ENCODE measurements at places on chromosomes 12 and 14.

DNA sequence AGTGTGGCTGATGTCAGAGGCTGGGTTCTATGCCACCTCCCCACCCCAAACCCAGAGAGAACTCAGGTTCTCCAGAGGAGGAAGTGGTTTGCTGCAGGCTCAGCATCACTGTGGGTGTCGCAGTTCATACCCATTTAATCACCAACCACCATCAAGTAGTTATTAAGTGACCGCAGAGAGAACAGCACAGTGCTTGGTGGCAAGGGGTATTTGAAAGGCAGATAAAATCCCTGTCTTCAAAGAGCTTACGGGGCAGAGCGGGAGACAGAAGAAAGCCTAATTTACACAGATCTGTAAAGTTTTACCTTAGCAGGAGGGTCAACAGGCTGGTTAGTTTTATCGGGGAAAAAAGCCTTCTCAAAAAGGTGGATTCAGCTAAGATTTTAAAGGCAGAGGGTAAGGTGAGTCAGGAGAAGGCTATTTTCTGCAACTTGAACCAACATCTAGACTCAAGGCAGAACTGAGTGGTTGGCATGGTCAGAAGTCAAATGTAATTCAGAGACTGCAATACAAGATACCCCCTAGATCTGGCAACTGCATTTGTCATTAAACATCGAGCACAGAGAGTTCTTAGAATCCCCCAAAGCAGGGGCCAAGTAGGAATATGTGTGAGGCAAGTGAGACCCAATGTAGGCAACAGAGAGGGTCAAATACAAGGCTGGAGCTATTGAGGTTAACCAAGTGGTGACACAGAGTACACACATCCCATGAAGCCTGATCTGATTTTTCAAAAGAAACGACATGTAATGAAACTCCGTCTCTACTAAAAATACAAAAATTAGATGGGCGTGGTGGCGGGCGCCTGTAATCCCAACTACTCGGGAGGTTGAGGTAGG is 13.2 kb downstream of the PXN start:
- DNase-seq = no peak

DNA sequence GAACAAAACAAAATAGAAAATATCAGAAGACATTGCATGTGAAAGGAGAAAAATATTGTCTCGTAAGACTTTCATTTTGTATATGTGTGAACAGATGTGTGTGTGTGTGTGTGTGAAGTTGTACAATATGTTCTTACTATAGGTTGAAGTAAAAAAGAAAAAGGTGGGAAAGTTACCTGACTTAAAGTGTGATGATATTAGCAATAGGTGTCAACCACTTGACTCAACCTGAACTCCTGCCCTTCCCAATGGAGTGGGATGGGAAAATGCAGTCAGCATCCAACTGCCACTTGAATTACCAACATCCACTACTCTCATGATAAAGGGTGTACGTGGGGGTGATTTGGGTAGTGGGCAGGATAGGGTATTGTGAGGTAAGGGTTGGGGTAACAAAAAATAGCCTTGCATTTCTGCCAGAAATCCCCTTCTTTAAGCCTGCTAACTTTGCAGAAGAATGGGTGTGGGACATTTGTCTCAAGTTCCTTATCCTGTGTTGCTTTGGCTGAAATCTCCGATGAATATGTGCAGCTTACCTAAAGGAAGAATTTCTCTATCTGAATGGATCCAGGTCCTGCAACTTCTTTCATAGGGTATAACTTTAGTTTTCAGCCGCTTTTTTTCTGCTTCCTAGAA is 181.6 kb downstream of the CHST11 start:
- DNase-seq = no peak

DNA sequence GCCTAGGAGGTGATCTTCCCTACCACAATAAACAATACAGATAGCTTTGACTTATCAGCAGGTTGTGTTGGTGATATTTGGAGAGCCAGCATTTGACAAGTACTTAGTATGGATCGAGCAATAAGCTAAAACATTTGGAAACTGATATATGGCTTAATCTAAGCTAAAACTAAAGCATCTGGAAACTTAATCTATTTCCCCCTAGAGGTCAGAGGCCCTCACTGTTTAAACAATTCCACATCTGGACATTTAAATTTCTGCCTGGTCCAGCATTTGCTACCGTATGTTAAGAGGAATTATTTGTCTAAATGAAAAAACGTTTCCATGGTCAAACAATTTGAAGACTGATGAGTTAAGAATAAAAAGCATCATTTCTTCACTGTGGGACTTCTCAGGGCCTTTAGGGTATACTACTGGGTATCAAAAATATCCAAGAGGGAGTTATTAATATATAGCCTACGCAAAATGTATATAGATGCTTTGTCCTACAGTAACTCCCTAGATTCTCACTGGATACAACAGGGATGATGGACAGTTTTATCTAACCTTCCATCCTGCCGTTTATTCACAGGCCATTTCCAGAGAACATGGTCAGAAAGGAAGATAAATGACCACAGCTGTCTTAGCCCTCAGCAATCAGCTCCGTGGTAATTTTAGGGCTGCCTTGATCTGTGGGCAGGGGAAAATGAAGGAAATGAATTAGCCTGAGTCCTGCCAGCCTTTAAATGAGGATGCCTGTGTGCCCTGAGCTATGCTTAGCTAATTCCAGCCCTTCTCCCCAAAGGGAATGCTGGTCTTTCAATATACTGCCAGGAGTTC is 135.4 kb upstream of the NUDT4 start:
- DNase-seq = no peak

DNA sequence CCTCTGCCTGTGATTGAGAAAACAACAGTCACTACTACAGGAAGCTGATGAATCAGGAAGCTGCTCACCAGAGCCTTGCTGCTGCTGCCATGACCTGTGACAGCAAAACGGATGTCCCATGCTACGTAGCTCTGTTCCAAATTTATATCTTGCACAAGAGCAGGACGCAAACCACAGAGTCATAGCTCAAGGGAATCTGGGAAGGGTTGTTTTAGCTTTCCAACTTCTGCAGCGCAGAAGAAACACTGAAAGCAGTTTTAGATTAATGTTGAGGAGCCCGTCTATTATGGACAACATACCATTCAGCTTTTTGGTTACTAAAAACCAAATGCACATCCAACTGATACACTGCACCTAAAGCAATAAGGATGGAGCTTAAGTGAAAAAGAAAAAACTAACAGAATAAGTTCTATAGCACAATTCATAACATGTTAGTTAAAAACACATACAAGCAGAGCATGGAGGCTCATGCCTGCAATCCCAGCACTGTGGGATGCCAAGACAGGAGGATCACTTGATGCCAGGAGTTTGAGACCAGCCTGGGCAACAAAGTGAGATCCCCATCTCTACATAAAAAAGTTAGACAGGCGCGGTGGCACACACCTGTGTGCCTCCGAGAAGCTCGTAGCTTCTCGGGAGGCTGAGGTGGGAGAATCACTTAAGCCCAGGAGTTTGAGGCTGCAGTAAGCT is 1.7 kb upstream of the ANKRD33 start:
- peak; percentile 33 for DNase-seq

GRCh38 chr12:89568484-89568883 is 42.6 kb upstream of the POC1B start:
- no peak for DNase-seq

GRCh38 chr12:109879351-109880042 is 844 bp downstream of the GLTP start:
- no peak for DNase-seq
